Inflammatory macrophage treated with lipopolysaccharide for 4 hours (primary cell): ENCODE measurements at places on chromosomes 4 and X.

GRCh38 chr4:169418846-169419245 is 148.1 kb upstream of the SH3RF1 start:
- DNase-seq: no peak

DNA sequence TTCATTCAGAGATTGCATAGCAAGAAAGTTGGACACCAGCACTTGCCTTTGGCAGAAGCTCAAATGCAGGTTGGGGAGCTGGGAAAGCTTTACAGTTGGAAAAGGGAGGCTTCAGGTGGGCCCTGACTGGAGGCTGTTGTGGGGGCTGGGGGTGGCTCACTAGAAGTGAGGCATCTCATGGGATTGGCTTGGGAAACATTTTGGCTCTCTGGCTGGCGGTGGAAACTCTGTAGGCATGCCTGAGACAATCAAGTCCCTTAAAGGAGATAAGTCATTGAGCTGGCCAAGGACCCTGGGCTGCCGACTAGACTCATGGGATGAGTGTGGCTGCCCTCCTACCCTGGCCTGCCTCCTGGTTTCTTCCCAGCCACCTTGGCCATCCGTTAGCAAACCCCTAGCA is 31.4 kb upstream of the STS start:
- no peak for DNase-seq

- DNase-seq: no peak
Observed at GRCh38 chrX:50106051-50106675, 94.6 kb downstream of the AKAP4 start.

DNA sequence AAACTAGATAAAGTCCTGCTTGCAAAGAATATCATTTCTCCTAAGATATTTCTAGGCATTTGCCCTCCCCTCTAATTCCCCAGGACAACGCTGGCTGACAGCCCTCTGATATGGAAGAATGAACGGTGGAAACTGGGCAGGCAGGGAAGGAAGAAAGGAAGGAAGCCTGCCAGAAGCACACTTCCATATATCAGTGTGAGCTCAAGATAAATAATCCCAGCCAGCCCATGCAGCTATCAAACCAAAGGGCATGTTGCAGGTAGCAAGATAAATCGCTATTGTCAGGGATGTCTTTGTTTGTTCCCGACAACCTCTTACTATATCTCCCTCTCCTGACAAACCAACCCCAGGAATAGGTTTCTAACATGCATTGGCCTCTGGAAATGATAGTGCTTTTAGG is 412.8 kb downstream of the HNRNPD start:
- DNase-seq: no peak

- DNase-seq: no peak
Observed at GRCh38 chrX:120029354-120029753, 48.1 kb downstream of the RHOXF2B start.

DNA sequence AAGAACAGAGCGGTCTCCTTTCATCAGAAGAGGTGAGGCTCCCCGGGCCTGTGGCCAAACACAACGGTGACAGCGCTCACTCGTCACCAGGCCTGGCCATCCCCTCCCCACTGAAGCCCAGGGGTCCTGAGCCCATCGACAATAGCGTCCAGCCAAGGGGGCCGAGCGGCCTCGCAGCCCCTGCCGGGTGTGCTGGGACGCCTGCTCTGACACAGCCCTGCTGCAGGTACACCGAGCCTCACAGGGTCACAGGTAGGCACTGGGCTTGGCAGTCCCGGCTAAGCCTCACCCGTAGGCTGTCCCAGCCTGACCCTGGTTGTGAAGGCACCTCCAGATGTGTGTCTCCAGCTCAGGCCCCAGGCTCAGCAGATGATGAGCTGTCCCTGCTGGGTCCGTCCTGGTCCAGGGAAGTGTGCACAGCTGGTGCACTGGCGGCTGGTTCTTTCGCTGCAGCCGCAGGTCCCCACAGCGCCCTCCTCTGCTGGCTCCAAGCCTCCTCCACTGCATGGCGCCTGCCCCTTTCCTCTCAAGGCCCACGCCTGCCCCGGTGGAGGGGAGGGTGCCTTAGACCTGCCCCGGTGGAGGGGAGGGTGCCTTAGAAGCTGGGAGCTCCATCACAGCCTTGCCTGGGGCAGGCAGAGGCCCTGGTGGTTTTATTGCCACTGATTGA is 21.5 kb downstream of the UVSSA start:
- DNase-seq: no peak

GRCh38 chr4:127448986-127449385 is 183.8 kb upstream of the INTU start:
- DNase-seq: no peak

DNA sequence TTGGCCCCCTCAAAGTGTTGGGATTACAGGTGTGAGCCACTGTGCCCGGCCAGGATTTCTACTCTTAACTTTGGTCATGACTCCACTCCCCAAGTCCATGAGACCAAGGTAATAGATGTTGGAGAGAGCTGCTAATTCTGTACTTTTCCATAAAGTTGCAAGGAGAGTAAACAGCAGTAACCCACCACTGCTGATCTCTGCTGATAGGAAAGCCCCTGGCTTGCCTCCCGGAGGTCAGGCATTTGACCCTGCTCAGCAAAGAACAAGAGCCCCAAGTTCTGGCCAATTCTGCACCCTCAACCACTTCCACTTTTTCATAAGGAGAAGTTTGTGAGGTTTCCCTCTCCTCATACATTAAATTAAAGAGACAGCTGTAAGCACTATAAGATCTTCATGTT is 143.0 kb downstream of the RASL11B start:
- DNase-seq: no peak

- DNase-seq: no peak
Observed at GRCh38 chr4:147343692-147344091, 137.2 kb upstream of the EDNRA start.
